ENCODE measurements at places on chromosomes 5 and 9. TPM values are rescaled to one million over a fixed set of nuclear protein-coding genes. Genes with fewer than 3 reads are reported as not detected.

DNA sequence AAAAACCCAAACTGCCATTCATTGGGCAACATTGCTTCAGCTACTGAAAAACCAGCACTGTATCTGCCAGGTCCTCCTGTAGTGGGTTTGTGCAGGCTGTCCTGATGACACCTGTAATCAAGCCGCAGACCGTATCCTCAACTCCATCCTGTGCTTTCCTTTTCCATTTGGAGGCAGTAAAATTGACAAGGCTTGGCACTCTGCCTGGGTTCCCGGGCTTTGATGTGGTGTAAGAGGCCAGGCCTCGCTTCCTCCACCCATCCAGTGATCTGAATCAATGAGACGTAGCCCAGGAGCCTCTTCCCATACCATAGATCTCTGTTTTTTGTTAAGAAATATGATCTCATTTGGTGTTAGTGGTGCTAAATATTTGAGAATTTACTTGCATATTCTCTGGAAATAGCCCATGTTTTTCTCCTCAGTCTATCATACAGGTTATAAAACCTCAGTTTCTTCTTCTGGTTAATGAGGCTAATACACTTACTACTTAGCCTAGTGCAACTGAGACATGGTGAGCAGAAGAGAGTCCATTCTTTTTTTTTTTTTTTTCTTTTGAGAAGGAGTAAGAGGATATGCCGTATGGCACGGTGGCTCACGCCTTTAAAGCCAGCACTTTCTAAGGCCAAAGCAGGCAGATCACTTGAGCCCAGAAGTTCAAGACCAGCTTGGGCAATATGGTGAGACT is 34.8 kb downstream of the LSM11 start:
- no peaks in the 10 kb centered on the region for H3K36me3 ChIP-seq
- no peaks in the 10 kb centered on the region for H3K4me1 ChIP-seq
- no peak overlapping the region for H3K4me3 ChIP-seq
- no peak overlapping the region for H3K27ac ChIP-seq

DNA sequence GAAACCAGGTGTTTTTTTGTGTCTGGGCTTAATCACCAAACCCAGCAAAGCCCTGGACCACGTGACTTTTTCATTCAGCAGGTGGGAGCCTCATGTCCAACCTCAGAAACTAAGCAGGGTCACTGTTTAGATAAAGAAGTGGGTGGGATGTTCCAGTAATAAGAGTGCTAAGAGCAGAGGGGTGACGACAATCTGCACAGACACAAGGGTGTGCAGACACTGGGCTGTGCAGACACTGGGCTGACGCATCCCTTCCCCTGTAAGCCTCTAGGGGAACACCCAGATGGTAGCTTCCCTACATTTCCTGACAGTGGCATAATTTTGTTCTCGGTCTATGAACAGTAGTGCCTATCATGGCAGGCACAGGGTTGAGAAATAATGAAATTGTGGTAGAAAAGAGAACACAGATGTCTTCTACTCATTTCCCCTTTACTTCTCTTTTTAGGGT is 85.1 kb downstream of the SAXO1 start:
- H3K36me3 ChIP-seq = no peaks in the 10 kb centered on the region
- DNase-seq = no peak
- no peak overlapping the region for H3K27ac ChIP-seq

DNA sequence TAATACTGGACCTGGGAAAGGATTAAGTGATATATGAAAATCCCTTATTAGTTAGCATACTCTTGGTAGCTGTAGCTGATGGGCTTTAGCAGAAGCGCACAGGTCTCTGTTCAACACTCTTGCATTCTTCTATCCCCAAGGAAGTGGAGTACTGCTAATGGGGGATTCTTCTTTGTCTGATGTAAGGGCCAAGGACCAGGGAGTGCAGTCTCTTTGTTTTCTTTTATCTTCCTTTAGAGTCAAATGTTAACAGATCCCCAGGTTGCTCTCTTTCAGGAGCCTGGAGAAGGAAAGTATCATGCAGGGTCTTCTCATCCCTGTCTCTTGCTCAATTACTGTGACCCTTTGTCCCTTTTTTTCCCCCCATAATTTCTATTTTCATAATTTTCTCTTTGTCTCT is 1146.9 kb upstream of the DMAC1 start:
- H3K4me1 ChIP-seq = no peaks in the 10 kb centered on the region
- DNase-seq = no peak
- H3K36me3 ChIP-seq = no peaks in the 10 kb centered on the region
- no peak overlapping the region for H3K4me3 ChIP-seq
- H3K27me3 ChIP-seq = no peaks in the 10 kb centered on the region

- no peak overlapping the region for H3K27ac ChIP-seq
- no peaks in the 10 kb centered on the region for H3K36me3 ChIP-seq
- no peak for DNase-seq
- no peaks in the 10 kb centered on the region for H3K4me1 ChIP-seq
Measured at GRCh38 chr5:8396246-8396645, 527.3 kb downstream of the MTRR start.

DNA sequence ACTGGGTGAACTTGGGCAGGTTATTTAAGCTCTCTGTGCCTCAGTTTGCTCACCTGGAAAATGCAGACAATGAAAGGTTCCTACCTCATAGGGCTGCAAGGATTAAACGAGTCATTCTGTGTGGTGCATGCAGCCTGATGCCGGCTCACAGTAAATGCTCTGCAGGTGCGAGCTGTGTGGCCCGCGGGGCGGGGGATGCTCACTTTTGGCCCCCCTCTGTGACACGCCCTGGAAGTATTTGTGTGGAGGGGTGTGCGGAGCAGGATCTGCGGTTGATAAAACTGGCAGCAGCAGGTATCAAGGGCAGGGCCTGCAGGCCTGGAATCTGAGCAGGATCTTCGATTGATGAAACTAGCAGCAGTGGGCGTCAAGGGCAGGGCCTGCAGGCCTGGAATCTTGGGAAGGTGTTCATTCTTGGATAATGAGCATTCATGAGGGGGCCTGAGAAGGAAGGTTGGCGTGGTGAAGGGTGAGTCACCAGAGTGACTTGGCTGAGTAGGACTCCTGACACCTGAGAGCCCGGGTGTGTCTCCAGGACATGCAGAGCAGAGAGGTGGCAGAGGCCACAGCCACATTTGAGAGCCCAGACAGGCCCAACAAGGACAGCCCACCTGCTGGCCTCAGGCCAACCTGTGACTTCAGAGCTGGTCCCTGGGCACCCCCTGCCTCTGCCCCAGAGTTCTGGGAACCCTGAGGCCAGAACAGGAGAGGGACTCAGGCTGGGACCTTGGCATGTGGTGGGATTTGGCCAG is 11.9 kb downstream of the UNC5A start:
- no peak for DNase-seq
- H3K4me3 ChIP-seq = no peak overlapping the region
- no peaks in the 10 kb centered on the region for H3K27me3 ChIP-seq

- no peaks in the 10 kb centered on the region for H3K36me3 ChIP-seq
- no peak for DNase-seq
- H3K27ac ChIP-seq = no peak overlapping the region
- no peak overlapping the region for H3K4me3 ChIP-seq
Measured at GRCh38 chr9:82404196-82404870, 415.8 kb downstream of the SPATA31D1 start.

Gene FAM163B
- 0.51 TPM for total RNA-seq

Gene RORB
- 0.40 TPM for total RNA-seq

DNA sequence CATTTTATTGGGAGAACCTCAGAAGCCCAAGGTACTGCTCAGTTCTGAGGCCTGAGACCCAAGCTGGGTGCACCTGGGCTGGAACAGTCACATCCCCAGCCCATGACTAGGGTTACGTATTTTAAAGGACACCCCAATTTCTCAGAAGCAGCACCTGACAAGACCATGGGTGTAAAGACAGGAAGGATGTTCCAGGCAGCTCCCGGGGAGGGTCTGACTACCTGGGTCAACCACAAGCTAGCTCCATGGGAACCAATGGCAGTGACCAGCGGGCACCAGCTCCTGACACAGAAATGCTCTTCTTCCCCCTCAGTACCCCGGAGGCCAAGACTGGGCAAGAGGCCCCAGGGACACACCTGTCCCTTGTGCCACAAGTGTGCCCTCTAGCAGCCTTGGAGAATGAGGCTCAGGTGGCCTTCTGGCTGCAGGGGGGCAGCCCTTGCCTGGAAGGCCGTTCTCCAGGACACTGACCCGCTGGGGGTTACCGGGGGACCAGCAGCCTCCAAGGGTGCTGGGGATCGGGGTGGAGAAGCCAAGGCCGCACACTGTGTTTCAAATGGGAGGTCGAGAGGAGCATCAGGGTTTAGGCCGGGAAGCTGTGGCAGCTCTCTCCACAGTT is 52.6 kb downstream of the IPPK start:
- H3K4me3 ChIP-seq = no peak overlapping the region
- H3K4me1 ChIP-seq = peaks cover 48% of the 10 kb centered on the region
- H3K36me3 ChIP-seq = peaks cover 34% of the 10 kb centered on the region

Gene NUTM2G
- not detected for total RNA-seq

DNA sequence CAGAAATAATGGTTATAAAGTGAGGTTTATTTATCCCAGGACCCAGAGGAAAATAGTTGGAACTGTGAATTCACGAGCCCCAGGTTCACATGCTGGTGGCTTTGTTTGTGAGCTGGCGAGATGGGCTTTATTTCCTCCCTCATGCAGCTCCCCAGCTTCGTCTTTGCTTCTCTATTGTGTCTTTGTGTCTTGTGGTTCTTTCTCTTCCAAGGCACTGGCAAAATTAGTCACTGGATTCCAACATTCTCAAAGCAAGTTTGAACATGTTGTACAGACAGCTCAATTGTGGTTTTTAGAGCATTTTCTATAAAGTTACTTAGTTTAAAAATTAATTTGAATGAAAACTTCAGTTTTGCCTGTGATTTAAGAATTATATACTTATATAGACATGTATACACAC is 7.2 kb downstream of the NDUFS6 start:
- H3K4me1 ChIP-seq = no peaks in the 10 kb centered on the region
- no peak overlapping the region for H3K27ac ChIP-seq
- no peaks in the 10 kb centered on the region for H3K27me3 ChIP-seq
- H3K4me3 ChIP-seq = no peak overlapping the region

GRCh38 chr9:28820741-28821140 is 1247.5 kb upstream of the C9orf72 start:
- no peak for DNase-seq
- H3K4me3 ChIP-seq = no peak overlapping the region
- no peaks in the 10 kb centered on the region for H3K36me3 ChIP-seq
- no peaks in the 10 kb centered on the region for H3K27me3 ChIP-seq
- no peaks in the 10 kb centered on the region for H3K4me1 ChIP-seq

Gene TICAM2
- 1.5 TPM for total RNA-seq

GRCh38 chr5:32833127-32833526 is 122.0 kb downstream of the NPR3 start:
- H3K36me3 ChIP-seq = no peaks in the 10 kb centered on the region
- no peaks in the 10 kb centered on the region for H3K27me3 ChIP-seq
- H3K4me3 ChIP-seq = no peak overlapping the region
- peak; percentile 20 for DNase-seq
- H3K27ac ChIP-seq = no peak overlapping the region
- H3K4me1 ChIP-seq = peaks cover 4% of the 10 kb centered on the region

DNA sequence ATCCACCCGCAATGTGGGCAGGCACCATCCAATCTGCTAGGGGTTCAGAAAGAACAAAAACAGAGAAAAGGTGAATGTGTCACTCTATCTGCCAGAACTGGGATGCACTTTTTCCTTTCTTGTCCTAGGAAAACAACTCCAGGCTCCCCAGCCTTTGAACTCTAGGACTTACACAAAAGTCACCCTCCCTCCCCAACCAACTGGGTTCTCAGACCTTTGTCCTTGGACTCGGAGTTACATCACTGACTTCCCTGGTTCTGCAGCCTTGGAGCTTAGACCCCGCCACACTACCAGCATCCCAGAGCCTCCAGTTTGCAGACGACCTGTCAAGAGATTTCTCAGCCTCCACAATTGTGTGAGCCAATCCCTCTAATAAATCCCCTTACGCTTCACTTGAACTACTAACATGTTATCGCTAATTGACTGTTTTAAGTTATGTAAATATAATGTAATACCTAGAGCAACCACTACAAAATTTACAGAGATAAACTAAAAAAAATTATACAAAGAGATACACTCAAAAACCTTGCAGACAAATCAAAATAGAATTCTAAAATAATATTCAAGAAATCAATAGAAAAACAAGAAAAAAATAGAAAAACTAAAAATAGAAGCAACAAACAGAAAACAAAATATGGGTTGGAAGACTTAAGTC is 5.3 kb upstream of the UBLCP1 start:
- no peak overlapping the region for H3K27ac ChIP-seq
- no peaks in the 10 kb centered on the region for H3K36me3 ChIP-seq
- H3K27me3 ChIP-seq = no peaks in the 10 kb centered on the region
- no peaks in the 10 kb centered on the region for H3K4me1 ChIP-seq

- H3K4me3 ChIP-seq = no peak overlapping the region
- no peaks in the 10 kb centered on the region for H3K4me1 ChIP-seq
- no peak for DNase-seq
- no peaks in the 10 kb centered on the region for H3K36me3 ChIP-seq
- H3K27ac ChIP-seq = no peak overlapping the region
- no peaks in the 10 kb centered on the region for H3K27me3 ChIP-seq
Measured at GRCh38 chr5:170511551-170512258, 7.9 kb downstream of the KCNIP1 start.

GRCh38 chr9:137138058-137138721 is 764 bp upstream of the GRIN1 start:
- no peak overlapping the region for H3K4me3 ChIP-seq
- H3K27me3 ChIP-seq = peaks cover 56% of the 10 kb centered on the region
- no peaks in the 10 kb centered on the region for H3K36me3 ChIP-seq
- no peaks in the 10 kb centered on the region for H3K4me1 ChIP-seq

- peak; percentile 91 for DNase-seq
- no peaks in the 10 kb centered on the region for H3K36me3 ChIP-seq
- H3K4me3 ChIP-seq = no peak overlapping the region
- no peak overlapping the region for H3K27ac ChIP-seq
- H3K27me3 ChIP-seq = peaks cover 3% of the 10 kb centered on the region
- no peaks in the 10 kb centered on the region for H3K4me1 ChIP-seq
Measured at GRCh38 chr9:136140966-136141365, 22.3 kb upstream of the TMEM250 start.

Gene ZNF462
- 37.7 TPM for total RNA-seq

- no peaks in the 10 kb centered on the region for H3K4me1 ChIP-seq
- no peaks in the 10 kb centered on the region for H3K27me3 ChIP-seq
- no peaks in the 10 kb centered on the region for H3K36me3 ChIP-seq
Measured at GRCh38 chr5:141343242-141343952, at the start of gene PCDHGA3. Gene PCDHGA3 (plus strand): TSS chr5:141343829. CDS start chr5:141344034, 205 bp downstream.

Gene ZNF608
- 83.2 TPM for total RNA-seq

Gene TMC1
- 0.21 TPM for total RNA-seq

Gene MRPL36
- total RNA-seq = 30.5 TPM

Gene LCN9
- total RNA-seq = not detected

Gene CXCL14
- 31.4 TPM for total RNA-seq

Gene PCDHB15
- total RNA-seq = 8.0 TPM

DNA sequence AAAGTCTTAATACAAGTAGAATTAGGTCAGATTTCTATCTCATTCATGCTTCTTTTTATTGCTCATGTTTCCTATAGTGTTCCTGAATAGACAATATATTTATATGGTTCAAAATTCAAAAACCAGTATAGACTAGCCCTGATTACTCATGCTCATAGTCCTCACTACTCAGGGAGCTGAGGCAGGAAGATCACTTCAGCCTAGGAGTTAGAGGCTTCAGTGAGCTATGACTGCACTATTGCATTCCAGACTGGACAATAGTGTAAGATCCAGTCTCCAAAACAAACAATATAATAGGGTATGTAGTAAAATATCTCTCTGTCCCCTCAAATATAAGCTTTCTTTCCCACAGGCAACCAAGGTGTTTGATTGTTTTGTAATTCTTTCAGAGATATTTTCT is 2.4 kb downstream of the ANKRD31 start:
- no peaks in the 10 kb centered on the region for H3K27me3 ChIP-seq
- H3K36me3 ChIP-seq = no peaks in the 10 kb centered on the region
- H3K4me3 ChIP-seq = no peak overlapping the region
- DNase-seq = no peak

Measured in lung (tissue), 17 donors.